T-helper 2 cell (primary cell): ENCODE measurements at places on chromosomes 6 and 20.
A peak's percentile ranks its signal among the peaks of the same experiment; 100 is the strongest.

GRCh38 chr20:52193133-52193532 lies 1.6 kb upstream of the ZFP64 start:
- no peak for DNase-seq

- no peak for DNase-seq
These were observed 1042.4 kb upstream of the FLRT3 start for GRCh38 chr20:15379681-15380296.

DNA sequence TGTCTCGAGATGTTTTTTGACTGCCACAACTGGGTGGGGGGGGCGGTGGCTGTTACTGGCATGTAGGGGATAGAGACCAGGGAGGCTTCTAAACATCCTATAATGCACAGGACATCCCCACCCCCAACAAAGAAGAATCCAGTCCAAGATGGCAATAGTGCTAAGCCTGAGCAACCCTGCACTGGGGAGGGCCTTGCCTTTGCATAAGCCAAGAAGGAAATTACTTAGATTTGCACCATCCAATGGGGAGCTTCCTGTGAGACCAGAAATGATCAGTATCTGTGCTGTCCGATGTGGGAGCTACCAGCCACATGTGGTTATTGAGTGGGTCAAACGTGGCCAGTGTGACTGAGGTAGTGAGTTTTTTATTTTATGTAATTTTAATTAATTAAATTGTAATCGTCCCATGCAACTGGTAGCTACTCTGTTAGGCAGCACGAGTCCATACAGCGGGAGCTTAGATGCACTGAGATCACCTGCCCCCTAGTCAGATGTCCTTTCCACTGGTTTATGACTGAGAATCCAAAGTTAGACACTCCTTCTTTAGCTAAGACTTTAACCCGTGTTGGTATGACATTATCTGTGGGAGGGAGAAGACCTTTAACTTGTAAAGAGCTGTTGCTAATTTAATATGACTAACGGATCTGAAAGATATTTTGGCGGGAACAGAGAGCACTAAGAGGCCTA lies 97.4 kb upstream of the NEDD9 start:
- no peak for DNase-seq

- no peak for DNase-seq
These were observed 3.4 kb upstream of the PAX1 start for GRCh38 chr20:21702016-21702415.

- DNase-seq, result no peak
These were observed 39.7 kb downstream of the APCDD1L start for GRCh38 chr20:58475466-58475865.

- DNase-seq, result no peak
These were observed 91.8 kb downstream of the TMEM200A start for GRCh38 chr6:130457605-130458004.

DNA sequence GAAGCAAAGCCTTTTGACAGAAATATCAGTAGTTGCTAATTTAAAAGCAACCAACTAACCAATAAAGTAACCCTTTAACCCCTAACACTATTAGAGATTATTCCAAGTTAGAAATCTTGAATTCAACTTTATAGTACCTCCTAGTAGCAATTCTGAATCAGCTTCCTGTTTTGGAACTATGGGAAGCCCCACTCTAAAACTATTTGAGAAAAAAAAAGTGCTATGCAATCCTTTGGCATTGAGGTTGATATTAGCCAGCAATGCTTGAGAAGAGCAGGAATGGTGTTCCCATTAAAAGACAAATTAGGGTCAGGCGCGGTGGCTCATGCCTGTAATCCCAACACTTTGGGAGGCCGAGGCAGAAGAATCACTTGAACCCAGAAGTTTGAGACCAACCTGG lies 306.2 kb upstream of the ZFP64 start:
- no peak for DNase-seq

DNA sequence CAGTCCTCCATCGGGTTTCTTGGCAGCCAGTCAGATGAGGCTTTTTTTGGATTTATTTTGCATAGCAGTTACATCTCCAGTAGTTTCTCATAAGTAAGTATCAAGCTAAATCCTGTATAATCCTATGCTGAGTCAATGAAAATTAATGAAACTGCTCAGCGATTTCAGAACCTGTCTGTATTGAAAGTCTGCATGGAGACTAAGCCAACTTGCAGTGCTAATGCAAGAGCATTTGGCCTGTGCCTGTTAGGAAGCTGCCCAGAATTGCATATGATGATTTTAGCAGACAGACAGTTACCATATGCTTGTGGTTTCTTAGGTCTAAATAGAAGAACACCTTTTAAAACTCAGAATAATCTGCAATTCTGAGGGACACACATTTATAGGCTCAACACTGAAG lies 25.2 kb upstream of the LRRN4 start:
- no peak for DNase-seq

DNA sequence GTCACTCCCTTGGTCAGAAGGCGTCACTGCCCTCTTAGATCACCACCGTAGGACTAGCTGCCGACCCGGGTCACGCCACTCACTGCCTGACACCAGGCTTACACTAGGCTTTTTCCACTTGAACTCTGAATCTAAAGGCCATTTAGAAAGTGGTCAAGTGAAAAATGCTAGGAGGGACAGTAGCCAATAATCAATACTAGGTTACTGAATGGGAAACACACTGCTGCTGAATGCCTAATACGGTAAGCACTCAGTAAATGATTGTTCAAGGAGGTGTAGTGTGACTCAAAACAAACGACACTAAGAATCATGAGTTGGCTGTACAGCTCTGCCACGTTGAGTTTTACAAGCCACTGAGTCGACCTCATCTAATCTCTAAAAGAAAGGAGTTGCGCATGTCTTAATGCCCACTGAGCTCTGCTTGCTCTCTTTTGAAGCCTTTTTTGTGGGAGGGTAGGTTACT lies 760 bp upstream of the IBTK start:
- no peak for DNase-seq

DNA sequence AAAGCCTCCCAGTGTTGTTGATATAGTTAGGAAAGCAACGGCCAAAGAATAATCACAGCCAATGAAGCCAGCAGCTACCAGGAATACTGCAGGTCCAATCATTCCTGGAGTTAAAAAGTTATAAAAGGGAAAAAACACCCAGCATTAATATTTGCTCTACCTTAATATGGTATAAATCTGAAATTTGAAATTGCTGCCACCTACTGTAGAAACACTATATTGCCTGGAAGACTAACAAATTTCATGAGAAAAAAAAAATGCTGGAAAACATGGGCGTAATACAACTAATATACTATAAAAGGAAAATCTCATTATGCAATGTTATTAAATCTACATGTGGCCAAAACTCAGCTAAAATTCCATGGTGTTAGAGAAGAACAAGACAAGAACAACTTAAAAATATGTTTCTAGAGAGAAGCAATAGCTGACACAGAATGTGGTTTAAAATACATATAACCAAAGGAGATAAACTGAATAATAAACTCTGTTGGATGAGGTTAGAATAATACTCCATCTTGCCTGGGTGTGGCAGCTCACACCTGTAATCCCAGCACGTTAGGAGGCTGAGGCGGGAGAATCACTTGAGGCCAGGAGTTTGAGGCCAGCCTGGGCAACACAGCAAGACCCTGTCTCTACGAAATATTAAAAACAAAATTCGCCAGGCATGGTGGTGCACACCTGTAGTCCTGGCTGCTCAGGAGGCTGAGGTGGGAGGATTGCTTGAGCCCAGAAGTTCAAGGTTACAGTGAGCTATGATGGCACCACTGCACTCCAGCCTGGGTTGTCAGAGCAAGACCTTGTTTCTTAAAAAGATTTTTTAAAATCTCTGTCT lies 43.1 kb downstream of the SLC17A5 start:
- DNase-seq, result no peak

DNA sequence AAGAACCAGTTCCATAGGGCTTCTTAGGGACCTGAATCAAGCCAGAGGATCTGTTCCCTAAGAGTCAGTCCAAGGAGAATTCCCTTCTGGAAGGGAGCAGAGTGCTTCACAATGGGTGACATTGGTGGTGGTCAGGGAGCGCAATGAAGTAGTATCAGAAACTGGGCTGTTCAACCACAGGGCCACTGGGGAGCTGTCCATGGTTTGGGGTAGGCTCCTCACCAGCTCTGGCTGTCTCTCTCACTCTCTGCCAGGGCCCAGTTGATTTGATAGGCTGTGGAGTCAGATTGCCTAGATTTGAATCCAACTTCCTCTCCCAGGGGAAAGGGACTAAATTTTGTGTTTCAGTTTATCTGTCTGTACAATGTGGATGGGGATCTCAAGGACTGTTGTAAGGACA lies 36.7 kb upstream of the CHD6 start:
- DNase-seq, result no peak

DNA sequence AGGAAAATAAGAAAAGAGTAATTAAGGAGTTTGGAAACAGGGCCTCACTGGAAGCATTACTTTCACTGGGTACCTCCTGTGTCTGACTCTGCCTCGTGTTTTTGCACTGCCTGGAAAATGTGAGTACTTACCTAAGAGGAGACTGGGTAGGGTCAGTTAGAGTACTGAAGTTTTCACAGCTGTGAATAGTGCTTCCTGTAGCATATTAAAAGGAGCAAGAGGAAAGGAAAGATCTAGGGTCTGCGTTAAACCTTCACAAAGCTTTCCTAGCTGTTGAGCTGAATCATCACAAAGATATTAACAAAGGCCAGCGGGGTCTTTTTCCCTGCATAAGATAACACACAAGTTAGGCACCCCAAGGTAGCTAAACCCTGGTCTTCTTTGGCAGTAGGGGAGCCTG lies 82.3 kb downstream of the MLIP start:
- no peak for DNase-seq

GRCh38 chr6:15842727-15843117 lies 179.9 kb upstream of the DTNBP1 start:
- no peak for DNase-seq

GRCh38 chr6:93218096-93218495 lies 201.3 kb downstream of the EPHA7 start:
- DNase-seq, result no peak

DNA sequence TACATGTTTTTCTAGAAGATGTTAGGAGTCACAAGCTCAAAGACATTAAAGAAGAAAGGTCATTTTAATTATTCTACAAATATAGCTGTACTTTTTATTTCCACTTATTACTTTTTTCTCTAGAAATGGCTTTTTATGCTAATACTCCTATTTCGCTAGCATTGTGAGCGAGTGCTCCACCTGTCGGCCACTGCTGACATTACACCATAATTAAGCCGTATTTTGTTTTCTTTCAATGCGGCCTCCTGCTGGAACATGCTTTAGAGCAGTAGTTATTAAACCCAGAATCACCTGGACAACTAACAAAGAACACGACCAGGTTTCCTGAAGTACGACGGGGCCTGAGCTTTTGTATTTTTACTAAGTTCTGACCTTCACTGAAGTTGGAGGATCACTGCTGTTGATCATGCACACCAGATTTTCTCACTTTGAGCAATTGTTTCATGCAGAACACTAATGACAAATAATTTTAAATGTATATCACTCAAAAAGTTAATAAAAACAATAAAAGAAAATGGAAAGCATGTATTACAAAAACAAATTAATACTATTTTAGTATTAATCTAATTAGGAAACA lies 74.1 kb upstream of the PAK5 start:
- DNase-seq, result peak; percentile 13

- no peak for DNase-seq
These were observed 88.2 kb downstream of the KCNB1 start for GRCh38 chr20:49394264-49394663.

DNA sequence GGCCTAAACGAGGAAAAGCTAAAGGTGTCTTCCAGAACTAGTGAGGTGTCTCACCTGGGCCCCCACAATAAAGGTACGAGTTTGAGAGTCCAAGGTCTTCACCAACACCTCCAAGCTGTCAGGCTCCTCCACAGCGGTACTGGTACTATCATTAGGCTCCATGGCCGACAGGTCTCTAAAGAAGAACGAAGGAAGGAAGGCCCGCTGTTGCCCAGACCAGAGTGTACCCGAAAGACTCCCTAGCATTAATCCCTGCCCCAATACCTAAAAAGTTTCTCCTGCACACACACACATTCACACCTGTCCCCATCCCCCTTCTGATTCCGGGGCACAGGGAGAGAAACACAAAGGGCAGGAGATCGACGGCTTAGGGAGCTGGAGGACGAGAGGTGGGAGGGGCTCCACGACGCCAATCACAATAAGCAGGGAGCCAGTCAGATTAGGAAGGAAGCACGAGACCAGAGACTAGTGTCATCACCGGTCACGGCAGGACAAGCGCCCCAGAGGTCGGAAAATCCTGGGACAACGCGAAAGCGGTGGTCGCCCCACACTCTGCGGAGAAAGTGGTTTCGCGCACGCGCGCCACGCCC lies 764 bp downstream of the BAG6 start:
- DNase-seq, result no peak

- DNase-seq, result no peak
These were observed 95.9 kb downstream of the FOXC1 start for GRCh38 chr6:1705630-1706029.

DNA sequence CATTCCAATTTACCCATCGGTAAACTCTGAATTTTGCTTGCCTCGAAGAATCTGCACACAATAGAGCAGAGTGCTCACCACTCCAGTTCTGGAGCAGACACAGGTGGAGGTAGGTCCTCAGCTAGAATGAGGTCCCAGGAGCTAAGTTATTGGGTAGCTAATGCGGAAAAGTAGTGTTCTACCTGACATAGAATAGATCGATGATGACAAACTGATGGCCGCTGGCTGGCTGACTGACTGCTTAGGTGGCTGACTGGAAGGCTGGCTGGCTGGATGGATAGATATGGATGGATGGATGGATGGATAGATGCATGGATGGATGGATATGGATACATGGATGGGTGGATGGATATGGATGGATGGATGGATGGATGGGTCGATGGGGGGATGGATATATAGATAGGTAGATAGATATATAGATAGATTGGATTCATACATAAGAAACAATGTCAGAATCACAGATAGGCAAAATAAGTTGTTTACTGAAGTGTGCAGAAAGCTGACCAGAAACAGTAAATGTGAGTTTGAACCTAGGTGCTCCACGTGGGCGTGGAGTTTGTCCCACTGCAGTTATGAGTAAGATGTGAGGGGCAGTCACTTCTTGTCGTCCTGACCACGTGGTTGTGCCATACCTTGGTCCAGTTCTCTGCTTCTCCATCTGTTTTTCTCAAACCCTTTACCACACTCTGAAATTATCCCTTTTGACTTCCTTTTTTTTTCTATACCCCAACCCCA lies 62.1 kb downstream of the TBXT start:
- no peak for DNase-seq

DNA sequence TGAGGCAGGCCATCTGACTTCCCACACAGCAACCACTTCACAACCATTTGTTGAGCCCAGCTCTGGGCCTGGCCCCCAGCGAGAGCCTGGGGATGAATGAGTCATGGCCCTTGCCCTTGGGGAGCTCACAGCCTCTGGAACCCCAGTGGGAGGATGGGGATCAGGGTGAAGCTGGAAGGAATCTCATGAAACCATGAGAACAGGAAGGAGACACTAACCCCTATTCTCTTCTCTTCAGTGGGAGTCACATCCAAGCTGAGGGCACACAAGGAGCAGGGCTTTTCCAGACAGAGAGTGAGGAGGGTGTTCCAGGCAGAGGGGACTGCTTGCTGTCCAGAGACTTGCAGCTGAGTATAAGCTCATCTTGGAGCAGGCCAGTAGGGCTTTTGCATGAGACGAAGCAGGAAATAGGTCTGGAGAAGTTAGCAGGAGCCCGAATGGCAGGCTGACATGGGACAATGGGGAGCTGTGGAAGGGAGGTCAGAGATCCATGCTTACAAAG lies 7.5 kb downstream of the FOXS1 start:
- DNase-seq, result no peak
